ENCODE measurements at places on chromosomes 3 and 15. TPM values are rescaled to one million over a fixed set of nuclear protein-coding genes. Genes with fewer than 3 reads are reported as not detected.
A peak's percentile ranks its signal among the peaks of the same experiment; 100 is the strongest.

DNA sequence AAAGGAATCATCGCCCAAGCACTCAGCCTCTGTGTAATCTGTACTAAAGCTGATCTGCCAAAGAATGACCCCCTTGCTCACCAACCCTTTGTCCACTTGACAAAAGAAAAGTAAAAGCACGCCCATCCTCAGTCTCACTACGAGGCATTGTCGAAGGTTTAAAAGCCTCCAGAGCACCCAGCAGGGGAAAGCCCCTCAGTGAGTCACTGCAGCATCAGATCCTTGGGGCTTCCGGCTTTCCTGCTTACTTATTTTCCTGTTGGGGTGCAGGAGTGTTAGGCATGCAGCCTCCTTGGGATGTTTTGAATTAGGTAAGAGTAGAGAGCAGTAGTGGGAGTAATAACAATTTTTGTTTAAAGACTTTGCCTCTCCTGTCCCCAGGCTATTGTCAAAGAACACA is 216.1 kb downstream of the MTHFS start:
- no peaks in the 10 kb centered on the region for H3K4me1 ChIP-seq
- H3K27ac ChIP-seq: no peak overlapping the region

GRCh38 chr15:84946772-84947489 is 34.7 kb upstream of the PDE8A start:
- no peak overlapping the region for H3K27ac ChIP-seq
- no peak for DNase-seq
- H3K4me3 ChIP-seq: no peak overlapping the region
- H3K36me3 ChIP-seq: no peaks in the 10 kb centered on the region
- H3K27me3 ChIP-seq: no peaks in the 10 kb centered on the region

GRCh38 chr3:16280671-16281070 is 15.7 kb downstream of the OXNAD1 start:
- H3K36me3 ChIP-seq: peaks cover 50% of the 10 kb centered on the region
- peaks cover 21% of the 10 kb centered on the region for H3K4me1 ChIP-seq
- no peak overlapping the region for H3K27ac ChIP-seq
- no peak for DNase-seq
- H3K4me3 ChIP-seq: no peak overlapping the region
- no peaks in the 10 kb centered on the region for H3K27me3 ChIP-seq

DNA sequence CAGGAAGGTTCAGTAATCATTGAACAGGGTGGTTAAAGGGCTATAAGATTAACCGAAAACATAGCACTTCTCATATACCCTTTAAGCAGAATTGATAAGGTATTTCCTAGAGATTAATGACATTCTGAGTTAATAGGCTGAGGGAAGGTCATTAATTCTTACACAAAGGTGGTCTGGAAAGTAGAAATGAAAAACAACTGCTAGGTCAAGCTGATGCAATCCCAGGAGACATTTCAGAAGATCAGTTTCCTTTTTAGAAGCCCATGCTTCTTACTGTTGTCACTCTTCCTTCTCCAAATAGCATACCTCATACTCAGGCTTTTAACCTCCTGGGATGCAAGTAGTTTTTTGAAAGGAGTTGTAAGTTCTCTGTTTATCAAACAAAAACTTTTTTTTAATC is 8.8 kb downstream of the FILIP1L start:
- H3K27ac ChIP-seq: peak overlapping the region; percentile 93
- DNase-seq: no peak
- H3K27me3 ChIP-seq: no peaks in the 10 kb centered on the region

GRCh38 chr15:47443839-47444238 is 273.5 kb upstream of the SEMA6D start:
- no peak overlapping the region for H3K4me3 ChIP-seq
- no peaks in the 10 kb centered on the region for H3K27me3 ChIP-seq
- H3K4me1 ChIP-seq: no peaks in the 10 kb centered on the region
- no peaks in the 10 kb centered on the region for H3K36me3 ChIP-seq

- DNase-seq: no peak
- no peaks in the 10 kb centered on the region for H3K27me3 ChIP-seq
- peaks cover 10% of the 10 kb centered on the region for H3K36me3 ChIP-seq
- peaks cover 3% of the 10 kb centered on the region for H3K4me1 ChIP-seq
- no peak overlapping the region for H3K4me3 ChIP-seq
- no peak overlapping the region for H3K27ac ChIP-seq
Observed at GRCh38 chr3:11481556-11481955, 162.2 kb downstream of the VGLL4 start.

DNA sequence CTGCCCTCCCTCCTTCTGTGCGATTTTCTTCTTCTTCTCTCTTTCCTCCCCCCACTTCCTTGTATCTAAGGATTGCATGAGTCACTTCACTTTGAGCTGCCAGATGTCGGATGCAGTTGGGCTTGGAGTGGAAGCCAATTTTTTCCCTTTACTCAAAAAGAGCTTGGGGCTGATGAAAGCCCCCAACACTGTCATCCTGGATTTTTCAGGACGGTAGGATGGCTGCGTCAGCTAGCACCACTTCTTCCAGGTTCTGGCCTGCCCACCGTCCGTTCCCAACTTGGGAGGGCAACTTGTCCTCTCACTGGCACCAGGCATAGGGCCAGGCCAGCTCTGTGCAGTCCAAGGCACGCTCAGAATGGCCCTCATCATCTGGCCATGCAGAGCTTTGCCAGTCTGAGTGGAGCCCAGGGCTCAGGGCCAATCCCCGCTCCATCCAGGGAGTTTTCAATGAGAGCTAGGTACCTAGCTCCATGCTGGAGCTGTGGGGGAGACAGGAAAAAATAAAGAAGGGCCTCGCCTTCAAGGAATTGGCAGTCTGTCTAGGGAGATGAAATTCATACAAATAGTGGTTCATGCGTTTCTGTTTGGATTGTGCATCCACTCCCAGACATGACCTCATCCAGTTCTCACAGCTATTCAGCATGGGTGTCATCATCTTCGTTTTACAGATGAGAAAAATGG is 47.7 kb upstream of the INSYN1 start:
- H3K27me3 ChIP-seq: no peaks in the 10 kb centered on the region
- H3K27ac ChIP-seq: no peak overlapping the region
- H3K4me3 ChIP-seq: no peak overlapping the region
- DNase-seq: no peak

DNA sequence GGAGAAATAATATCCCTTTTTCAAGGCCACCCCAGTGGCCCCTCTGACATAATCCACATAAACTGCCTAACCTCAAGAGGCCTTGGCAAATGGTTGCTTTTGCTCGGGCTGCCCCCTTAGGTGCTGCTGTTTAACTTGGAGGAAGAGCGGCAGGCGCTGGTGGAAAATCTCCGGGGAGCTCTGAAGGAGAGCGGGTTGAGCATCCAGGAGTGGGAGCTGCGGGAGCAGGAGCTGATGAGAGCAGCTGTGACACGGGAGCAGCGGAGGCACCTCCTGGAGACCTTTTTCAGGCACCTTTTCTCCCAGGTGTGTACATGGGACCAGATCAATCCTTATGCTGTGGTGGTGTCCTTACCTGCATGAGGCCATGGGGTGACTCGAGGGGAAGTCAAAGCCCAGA is 15.0 kb downstream of the DUOX1 start:
- DNase-seq: no peak
- no peak overlapping the region for H3K27ac ChIP-seq
- no peaks in the 10 kb centered on the region for H3K4me1 ChIP-seq
- H3K4me3 ChIP-seq: no peak overlapping the region
- H3K36me3 ChIP-seq: no peaks in the 10 kb centered on the region
- H3K27me3 ChIP-seq: no peaks in the 10 kb centered on the region

DNA sequence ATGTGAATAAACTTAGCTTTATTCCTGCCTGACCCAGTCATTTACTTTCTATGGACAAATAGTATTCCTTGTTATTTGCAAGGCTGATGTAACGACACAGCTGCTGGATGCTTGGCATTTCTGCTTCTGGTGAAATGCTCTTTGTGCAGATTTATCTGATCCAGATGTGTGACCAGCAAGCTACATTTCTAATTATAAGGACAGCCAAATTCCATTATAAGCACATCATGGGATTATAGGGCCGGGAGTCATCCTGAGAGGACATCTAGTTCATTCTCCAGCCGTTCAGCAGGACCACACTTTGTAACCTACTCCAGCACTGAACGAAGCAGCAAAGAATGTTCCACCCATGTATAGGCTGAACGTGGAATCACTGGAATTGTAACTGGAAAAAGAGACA is 42.9 kb downstream of the FNDC3B start:
- no peaks in the 10 kb centered on the region for H3K27me3 ChIP-seq
- no peak overlapping the region for H3K4me3 ChIP-seq
- H3K4me1 ChIP-seq: peaks cover 11% of the 10 kb centered on the region
- DNase-seq: no peak
- no peak overlapping the region for H3K27ac ChIP-seq

The TMEM212 gene
- not detected for total RNA-seq

The GOLGA8H gene
- 0.34 TPM for total RNA-seq

The GOLGA6L4 gene
- total RNA-seq: 1.0 TPM

The HTR3E gene
- not detected for total RNA-seq

The CNTN6 gene
- total RNA-seq: not detected

All from activated CD8-positive, alpha-beta T cell treated with anti-CD3 and anti-CD28 coated beads for 36 hours (primary cell).